Left lobe of liver (tissue), 2 donors: ENCODE measurements at places on chromosomes 3 and 15. TPM values are rescaled to one million over a fixed set of nuclear protein-coding genes. Genes with fewer than 3 reads are reported as not detected.

NOX5 gene
- 0.13 TPM for total RNA-seq

SKOR1 gene
- total RNA-seq = 0.13 TPM

EXD1 gene
- total RNA-seq = not detected

SLC25A36 gene
- total RNA-seq = 3.3 TPM

MST1R gene
- 1.3 TPM for total RNA-seq

CYP11A1 gene
- total RNA-seq = 3.0 TPM

SST gene
- not detected for total RNA-seq

WDR49 gene
- total RNA-seq = not detected

DNA sequence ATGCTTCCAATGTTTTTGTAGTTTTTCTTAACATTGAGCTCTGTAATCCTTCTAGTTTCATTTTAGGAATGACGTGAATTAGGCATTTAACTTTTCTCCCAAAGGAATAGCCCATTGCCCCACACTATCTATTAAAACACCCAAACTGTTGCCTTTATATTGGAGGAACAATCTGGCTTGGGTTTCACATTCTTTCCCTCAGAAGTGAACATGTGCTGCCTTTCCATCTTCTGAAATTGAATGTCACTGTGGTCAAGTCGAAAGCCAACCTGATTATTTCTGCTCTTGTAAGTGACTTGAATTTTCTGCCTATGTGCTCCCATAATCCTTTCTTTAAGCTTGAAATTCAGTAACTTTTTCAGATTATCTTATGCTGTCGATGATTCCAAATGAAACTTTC lies 214.5 kb downstream of the SLC9A9 start:
- DNase-seq = no peak

- no peak for DNase-seq
Measured at GRCh38 chr3:20073683-20074082, 33.4 kb downstream of the KAT2B start.

- no peak for DNase-seq
Measured at GRCh38 chr3:193033226-193033780, 115.6 kb upstream of the MB21D2 start.

DNA sequence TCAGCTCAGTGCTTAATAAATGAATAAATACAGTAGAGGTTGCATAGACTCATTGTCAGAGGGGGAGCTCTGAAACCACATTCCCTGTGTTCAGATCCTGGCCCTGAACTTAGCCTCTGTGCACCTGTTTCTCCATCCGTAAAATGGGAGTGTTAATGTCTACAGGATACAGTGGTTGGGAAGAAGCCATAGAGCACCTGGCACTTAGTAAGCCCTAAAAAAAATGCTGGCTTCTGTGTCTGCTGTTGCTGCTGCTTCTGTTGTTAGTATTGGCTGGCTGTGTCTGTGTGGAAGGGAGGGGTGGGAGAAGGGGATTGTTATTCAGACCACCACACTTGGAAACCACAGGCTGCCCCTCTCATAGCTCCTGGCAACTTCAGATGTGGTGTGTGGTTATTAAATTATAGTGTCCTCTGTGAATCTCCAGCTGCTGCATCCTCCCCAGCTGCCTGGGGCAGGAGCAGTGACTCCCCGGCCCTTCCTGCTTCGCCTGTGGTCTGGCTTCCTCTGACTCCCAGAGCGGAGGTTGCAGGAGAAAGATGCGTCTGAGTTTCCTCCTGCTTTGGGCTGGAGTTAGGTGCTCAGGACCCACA lies 31.0 kb downstream of the FGD5 start:
- DNase-seq = no peak

GRCh38 chr15:38699633-38700230 lies 135.1 kb upstream of the RASGRP1 start:
- peak; percentile 52 for DNase-seq

GRCh38 chr3:194686414-194686815 lies 732 bp downstream of the FAM43A start:
- no peak for DNase-seq

GRCh38 chr3:59422312-59422711 lies 372.5 kb upstream of the CFAP20DC start:
- DNase-seq = no peak

DNA sequence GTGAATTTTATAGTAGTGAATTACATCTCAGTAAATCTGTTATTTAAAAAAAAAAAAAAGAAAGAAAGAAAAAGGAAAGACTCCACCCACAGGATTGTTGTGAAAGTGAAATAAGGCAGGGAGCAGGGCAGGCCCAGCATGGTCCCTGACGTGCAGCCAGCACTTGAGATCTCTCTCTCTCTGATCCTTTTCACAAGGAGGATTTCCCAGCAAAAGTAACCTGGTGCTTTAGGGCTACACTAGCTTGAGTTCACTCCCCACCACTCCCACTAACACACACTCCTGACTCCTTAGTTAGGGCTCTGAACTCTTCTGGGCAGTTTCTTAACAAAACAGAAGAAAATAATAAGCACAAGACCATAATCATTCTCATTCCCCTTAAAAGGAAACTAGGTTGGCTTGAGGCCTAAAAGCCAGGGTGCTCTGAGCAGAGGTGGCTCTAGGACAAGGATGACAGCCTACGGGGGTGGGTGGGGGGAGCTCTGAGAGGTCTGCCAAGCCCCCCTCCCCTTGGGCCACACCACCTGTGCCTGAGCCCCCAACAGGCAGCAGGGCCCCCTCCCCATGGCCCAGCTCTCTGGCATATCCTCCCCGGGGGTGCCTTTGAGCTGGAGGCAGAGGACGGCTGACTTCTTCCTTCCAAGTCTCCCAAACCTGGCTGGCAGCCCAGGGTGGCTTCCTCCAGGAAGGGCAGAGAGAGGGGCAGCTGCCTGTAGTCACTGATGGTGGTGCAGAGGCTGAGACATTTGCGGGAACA lies 856 bp downstream of the TMEM40 start:
- no peak for DNase-seq

DNA sequence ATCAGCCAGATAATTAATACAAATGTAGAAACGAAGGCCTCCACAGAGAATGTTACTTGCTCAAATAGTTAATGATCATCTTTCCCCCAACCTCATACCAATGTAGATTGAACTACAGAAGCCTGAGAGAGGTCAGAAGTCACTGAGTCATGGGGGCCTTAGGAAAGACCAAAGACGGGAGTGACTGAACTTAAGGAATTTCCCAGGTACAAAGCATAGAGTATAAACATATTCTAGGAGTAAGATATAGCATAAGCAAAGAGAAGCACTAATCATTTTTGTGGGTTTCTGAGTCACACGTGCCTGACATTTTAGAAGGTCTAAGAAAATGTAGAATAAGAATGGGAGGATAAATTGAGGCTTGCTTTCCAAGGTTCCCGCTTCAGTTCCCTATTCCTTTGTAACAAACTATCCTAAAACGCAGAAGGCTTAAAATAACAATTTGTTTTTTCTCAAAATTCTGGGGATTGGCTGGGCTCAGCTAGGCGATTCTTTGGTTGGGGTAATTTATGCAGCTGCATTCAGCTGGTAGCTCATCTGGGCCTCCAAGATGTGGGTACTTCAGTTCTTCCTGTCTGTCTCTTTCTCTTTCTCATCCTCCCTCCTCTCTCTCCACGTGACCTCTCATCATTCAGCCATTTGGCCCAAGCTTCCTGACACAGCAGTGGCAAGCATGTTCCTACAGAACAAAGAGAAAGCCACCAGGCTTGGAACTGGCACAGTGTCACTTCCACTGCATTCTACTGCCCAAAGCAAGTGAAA lies 422.6 kb downstream of the FOXP1 start:
- no peak for DNase-seq

GRCh38 chr3:55468251-55468650 lies 18.9 kb downstream of the WNT5A start:
- DNase-seq = no peak

- DNase-seq = no peak
Measured at GRCh38 chr15:55823699-55824340, 80.9 kb upstream of the PRTG start.

DNA sequence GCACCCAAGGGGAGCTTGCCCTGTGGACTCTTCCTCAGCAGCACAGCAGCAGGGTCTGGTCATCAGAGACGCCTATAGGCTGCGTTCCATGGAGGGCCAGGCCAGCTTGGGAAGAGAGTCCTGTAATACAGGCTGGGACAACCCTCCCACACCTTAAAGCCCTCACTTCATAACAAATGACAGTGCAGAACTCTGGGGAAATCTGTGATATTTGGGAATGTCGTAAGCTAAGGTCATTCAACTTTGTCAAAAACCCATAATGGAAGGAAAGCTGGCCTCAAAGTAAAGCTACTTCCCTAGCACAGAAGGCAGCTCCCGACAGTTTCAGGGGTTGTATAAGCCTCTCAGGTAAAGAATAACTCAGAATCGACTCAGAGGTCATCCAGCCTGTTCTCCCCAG lies 133.1 kb downstream of the MEGF11 start:
- DNase-seq = no peak

- no peak for DNase-seq
Measured at GRCh38 chr15:29623116-29623639, 199.1 kb downstream of the TJP1 start.
